Kidney glomerular epithelial cell (primary cell): ENCODE measurements at places on chromosomes 12 and 14.

- DNase-seq = no peak
Observed at GRCh38 chr14:71300566-71301330, 393.5 kb downstream of the PCNX1 start.

DNA sequence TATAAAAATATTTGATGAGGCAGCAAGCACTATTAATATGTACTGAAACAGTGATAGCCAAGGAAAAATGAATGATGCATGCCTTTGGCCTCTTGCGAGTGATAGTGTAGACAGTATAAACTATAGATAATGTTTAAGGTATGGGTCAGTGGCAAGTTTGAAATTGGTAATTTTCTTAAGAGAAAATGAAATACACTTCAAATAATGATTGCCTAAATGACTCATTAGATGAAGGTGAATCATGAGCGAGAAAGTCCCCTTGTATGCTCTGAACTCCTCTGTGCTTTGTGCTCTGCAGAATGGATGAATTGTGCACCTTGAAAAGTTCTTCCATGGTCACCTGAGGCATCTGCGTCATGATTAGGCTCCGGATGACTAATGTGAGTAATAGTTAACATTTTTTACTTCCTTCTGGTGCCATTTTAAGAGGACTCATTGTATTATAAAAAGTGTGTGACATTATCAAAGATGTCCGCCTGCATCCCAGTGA lies 84.9 kb upstream of the RTL1 start:
- peak; percentile 85 for DNase-seq

DNA sequence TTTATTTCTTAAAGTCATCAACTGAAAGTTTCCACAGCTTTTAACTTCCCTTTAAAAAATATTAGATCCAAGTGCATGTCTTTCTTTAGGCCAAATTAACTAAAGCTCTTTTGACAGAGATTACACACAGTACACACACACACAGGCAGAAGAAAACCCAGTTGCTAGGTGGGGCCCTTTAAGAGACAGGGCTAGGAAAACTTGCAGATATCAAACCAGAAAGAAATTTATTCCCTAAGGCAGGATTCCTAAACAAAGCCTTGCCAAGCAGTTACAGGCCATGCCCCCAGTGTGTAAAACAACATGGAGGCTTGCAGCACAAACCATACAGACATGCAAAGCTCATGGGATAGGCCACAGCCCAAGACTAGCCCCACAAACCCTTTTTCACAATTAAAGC lies 123.4 kb downstream of the FSCB start:
- no peak for DNase-seq

GRCh38 chr14:78345131-78345744 lies 175.1 kb downstream of the NRXN3 start:
- DNase-seq = no peak

DNA sequence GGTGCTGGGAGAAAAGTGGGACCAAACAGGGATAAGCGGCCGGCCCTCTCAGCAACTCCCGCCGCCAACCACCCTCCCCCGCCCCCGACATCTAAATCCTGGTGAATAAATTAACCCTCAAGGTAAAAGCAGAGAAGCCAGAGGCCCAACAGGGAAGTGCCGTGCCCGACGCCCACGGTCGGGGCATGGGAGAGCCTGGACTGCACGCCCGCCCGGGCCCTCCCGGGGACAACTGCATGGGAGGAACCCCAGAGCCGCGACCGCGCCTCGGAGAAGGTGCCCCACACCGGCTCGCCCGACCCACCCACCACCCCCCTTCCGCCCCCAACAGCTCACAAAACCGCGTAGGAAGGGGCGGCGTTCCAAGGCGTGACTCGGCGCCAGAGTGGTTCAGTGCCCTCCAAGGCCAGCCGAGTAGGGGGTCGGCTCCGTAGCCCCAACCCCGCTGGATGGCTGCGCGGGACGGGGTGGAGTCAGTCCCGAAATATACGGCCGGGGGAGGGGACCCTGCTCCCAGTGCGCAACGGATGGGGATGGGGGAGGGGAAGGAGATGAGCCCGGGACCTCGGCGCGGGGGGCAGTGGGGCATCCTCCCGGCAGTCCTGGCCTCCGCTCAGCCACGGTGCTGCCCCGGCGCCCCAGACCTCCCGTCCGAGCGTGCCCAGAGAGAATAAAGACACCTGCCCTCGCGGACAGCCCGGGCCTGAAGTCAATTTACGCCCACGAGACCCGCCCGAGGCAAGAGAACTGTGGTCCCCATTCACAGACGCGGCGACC lies 732 bp downstream of the SLC25A29 start:
- peak; percentile 24 for DNase-seq

- DNase-seq = no peak
Observed at GRCh38 chr14:92400579-92401444, 77.8 kb downstream of the SLC24A4 start.

- DNase-seq = no peak
Observed at GRCh38 chr12:1716215-1716862, 25.5 kb downstream of the ADIPOR2 start.

DNA sequence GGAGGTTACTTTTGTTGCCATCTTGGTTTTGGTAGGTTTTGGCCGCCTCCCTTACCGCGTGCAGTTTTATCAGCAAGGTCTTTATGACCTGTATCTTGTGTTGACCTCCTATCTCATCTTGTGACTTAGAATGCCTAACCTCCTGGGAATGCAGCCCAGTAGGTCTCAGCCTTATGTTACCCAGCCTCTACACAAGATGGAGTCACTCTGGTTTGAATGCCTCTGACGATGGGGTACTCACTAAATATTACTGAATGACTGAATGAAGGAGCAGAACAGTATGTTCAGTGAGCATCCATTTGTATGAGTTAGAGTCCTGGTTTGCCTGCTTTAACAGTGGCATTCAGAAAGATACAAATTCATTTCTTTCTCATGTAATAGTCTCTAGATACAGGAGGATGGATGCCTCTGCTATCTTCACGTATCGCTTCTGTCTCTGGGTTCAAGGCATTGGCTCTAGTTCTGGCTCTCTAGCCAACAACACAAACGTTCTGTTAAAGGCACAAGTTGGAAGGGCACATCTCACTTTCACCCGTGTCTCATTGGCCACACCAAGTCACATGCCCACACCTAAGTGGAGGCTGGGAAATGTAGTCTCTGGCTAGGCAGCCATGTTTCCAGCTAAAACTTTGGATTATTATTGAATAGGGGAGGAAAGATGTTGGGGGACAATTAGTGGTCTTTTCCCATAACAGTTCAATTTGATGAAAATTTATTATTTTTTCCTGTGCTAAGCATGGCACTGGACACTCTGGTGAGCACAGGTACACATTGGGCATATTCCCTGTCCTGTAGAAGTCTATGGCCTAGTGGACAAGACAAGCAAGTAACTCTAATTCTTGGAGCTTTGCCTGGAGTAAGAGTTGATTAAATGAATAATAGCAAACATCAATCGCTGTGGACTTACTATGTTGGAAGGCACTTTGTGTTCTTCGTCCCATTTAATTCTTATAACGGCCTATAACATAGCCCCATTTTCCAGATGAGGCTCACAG lies 75.2 kb upstream of the RPH3A start:
- no peak for DNase-seq

DNA sequence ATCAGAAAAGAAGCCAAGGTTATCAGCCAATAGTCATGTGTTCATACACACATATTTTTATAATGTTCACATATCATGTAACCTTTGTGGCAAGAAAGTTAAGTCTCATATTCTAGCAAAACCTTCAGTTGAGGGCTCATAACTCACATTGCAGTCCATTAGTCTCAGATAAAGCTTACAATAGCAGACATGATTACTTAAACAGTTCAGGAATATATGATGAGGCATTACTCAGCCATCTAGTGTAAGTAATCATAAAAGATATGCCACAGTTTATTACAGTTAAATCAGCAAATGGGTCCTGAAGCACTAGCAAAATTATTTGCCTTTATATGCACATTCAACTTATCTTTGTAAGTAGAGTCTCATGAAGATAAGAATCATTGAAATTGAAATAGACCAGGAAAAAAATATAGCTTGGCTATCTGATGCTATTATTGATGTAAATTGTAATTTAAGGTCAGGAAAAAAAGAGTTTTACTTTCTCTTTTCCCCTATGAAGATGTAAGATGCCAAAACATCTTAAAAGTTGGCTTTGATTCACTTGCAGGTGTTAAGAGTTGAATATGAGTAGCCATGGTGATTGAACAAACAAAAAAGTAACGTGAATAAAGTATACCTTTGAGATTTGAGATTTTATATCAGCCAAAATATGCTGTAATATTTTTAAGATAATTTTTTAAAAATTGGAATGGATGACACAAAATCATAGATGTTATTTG lies 537.0 kb downstream of the SLC6A15 start:
- no peak for DNase-seq

- no peak for DNase-seq
Observed at GRCh38 chr12:132366341-132366861, 37.0 kb upstream of the GALNT9 start.

DNA sequence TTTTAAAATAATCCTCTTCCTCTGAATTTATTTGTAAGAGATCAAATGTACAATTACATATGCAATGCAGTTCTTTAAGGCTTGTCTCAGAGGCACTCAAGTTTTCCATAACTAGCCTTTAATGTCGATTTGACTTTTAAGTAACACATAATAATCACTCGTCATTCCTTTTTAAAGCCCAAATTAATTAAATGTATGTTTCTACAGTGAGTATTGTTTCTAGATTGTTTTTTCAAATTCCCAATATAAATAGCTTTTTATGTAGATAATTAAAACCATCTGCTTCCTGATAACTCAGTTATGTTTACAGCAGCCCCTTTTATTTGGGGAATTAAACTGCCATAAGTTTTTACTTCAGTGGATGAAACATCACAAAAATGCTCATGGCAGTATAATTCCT lies 185.1 kb downstream of the ETNK1 start:
- DNase-seq = no peak

DNA sequence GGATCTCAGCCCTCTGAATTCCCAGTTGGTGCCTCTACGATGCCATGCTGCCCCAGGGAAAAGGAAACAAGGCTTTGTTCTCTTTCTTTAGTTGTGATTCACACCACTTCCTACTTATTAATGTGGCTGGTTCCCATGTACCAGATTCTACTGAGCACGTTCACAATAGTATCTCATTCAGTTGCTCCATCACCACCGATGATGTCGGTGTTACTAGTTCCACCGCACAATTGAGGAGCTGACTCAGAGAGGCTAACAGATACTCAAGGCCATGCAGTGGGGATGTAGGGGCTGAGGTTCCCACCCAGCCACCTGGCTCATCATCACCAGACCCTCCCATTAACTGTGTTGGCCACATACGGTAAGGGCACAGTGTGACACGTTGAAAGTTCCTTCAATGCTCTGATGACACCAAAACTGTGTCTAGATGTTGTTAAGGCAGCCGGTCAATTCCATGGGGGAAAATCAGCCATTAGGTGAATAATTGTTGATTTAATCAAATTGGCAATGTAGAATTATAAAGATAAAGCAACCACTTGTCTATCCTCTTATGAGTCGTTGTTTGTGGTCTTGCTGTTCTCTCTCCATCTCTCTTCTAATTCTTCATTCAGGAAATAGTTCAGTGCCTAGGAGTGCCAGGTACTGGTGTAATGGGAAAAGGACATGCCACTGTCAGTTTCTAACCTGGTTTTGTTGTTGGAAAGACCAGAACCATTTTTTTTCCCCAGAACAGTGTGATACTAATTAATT lies 244.2 kb upstream of the CRY1 start:
- DNase-seq = peak; percentile 50

DNA sequence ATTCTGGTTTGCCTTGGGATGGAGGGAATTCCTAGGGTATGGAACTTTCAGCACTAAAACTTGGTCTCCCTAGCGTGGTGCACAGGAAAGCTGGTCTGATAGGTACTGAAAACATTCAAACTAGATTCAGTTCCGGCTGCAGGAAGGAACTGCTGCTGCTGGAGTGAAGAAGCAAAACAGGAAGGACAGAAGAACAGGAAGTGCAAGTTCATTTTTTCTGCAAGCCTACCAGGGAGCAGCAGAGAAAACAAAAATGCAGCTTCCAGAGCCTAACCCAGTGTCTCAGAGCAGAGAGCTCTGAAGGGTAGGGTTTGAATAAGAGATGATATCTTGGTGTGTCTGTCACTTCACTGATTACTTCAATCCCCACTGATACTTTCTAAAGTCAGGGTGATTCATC lies 165.2 kb downstream of the VRK1 start:
- no peak for DNase-seq

DNA sequence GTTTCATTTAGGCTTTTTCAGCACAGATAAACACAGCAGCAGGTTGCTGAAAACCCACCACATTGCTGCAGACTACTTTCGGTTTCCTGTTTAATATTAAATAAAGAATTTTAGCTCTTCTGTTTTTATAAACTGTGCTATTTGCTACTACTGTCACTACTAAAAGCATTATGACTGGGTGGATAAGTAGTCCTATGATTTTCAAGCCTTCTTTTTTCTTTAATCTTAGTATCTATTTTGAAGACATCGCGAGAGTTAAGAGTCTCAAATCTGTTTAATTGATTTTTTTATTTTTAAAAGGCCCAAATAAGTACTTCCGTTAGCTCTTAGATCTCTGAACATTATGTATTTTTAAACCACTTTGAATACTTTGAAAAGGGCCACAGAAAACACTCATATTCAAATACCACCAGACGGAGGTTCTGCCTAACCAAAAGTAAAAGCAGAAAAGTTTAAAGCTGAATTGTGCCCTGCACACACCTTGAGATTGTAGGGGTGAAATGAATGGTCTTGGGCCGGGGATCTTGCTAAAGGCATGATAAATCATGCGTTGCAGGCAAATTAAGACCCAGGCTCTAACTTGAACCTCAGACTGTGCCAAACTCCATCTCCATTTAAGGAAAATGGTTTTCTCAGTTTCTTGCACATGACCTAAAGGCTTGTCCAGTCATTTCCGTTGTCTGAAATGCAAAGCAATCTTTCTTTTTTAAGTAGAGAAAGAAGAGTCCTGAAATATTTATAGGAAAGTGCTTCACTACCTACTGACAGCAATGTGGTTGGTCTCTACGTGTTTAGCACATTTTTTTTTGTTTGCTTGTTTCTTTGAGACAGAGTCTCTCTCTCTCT lies 13.6 kb upstream of the FOXN3 start:
- DNase-seq = peak; percentile 17

- peak; percentile 70 for DNase-seq
Observed at GRCh38 chr12:76237086-76237701, 111.0 kb downstream of the BBS10 start.

DNA sequence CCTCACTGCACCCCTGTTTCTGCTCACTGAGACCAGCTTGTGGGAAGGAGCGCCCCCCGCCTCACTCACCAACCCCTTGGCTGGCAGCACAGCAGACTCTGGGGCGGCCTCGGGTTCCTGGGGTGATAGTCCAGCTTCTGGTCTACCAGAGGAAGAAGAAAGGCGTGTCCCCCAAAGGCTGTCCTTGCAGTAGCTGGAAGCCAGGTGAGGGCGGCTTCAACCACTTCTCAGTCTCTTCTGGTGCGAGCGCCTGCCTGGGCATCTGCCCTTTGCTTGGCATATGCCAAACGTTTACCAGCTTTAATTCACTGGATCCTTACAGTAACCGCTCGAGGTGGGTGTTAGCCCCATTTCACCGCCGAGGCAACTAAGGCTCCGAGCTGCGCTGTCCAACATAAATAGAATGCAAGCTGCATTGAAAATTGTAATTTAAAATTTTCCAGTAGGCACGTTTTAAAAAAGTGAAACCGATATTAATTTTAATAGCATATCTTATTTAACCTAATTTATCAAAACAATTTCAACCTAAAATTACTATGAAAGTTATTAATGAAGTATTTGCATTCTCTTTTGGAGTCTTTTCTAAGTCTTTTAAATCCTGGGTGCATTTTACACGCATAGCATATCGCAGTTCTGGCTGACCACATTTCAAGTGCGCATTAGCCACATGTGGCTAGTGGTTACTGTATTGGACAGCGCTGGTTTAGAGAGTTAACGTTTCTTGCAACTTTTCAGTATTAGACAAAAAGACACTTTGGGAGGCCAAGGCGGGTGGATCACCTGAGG lies 872 bp downstream of the FAM177A1 start:
- peak; percentile 31 for DNase-seq
